Cerebellum (tissue), 4 donors: ENCODE measurements at places on chromosomes 13 and 19. TPM values are rescaled to one million over a fixed set of nuclear protein-coding genes. Genes with fewer than 3 reads are reported as not detected.
A peak's percentile ranks its signal among the peaks of the same experiment; 100 is the strongest.

SLC8A2 gene
- total RNA-seq = 26.5 TPM

MCEMP1 gene
- total RNA-seq = not detected

IGSF23 gene
- not detected for total RNA-seq

MAST1 gene
- total RNA-seq = 65.7 TPM

KLF1 gene
- 0.73 TPM for total RNA-seq

CYP4F12 gene
- total RNA-seq = 0.45 TPM

GNG8 gene
- total RNA-seq = not detected

FFAR3 gene
- total RNA-seq = not detected

ERICH4 gene
- not detected for total RNA-seq

PLVAP gene
- total RNA-seq = 1.6 TPM

CD22 gene
- not detected for total RNA-seq

F10 gene
- 0.91 TPM for total RNA-seq

KASH5 gene
- not detected for total RNA-seq

ZNF878 gene
- total RNA-seq = 0.36 TPM

C19orf44 gene
- total RNA-seq = 5.6 TPM

- DNase-seq = no peak
Measured at GRCh38 chr19:30780032-30780431, 407.8 kb downstream of the ZNF536 start.

DNA sequence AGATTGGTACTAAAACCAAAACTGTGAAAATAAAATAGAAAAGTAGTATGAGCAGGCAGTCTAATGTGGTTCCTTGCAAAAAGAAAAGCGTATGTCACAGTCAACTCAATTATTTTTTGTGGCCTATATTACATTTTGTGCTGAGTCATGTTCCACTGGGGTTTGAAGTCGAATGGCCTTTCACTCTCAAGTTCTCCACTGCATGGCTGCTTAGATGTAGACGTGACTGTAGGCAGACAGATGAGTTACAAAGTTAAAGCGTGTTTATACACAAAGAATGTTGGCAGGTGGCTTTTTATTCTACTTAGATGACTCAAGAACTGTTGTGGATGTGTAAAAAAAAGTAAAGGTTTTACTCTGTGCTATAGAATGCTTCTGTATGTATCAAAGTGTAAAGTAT is 133.9 kb downstream of the SLITRK6 start:
- DNase-seq = no peak

- no peak for DNase-seq
Measured at GRCh38 chr19:3979674-3980352, 5.5 kb downstream of the EEF2 start.

DNA sequence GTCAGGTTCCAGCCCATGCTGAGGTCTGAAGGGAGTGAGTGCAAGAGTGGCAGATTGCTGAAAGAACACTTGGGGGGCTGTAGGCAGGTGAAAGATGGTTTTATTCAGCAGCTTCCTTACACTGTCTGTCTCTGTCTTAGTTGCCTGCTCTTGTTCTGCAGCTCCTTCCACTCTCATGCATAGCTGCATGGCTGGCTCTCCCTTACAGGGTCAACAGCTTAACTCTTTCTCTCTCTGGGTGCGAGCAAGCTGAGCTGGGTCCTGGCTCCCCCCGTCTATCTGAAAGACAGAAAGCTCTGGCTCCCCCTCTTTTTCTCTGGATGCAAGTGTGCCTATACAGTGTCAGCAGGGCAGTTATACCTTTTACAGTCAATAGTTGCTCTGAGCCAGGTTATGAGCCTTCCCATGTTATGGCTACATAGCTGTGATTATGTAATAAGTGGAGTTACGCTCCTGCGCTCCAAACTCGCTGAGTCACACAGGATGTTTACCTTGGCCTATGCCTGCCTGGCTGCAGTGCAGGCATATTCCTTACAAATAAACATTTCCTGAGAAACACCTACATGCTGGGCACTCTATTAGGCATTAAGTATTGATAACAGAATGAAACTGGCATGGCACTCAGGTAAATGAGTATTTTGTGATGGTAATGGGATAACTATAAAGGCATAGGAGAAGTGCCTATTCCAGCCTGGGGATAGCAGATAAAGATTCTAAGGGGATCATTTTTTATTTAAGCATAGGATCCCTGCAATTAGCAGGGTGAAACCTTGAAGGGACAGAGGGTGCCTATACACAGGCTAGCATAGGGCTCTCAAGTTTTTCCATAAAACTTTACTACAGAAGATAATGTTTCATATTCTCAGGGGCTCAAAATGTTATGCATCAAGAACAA is 826.9 kb upstream of the PCDH9 start:
- no peak for DNase-seq

GRCh38 chr13:47237571-47237970 is 340.7 kb upstream of the HTR2A start:
- no peak for DNase-seq

DNA sequence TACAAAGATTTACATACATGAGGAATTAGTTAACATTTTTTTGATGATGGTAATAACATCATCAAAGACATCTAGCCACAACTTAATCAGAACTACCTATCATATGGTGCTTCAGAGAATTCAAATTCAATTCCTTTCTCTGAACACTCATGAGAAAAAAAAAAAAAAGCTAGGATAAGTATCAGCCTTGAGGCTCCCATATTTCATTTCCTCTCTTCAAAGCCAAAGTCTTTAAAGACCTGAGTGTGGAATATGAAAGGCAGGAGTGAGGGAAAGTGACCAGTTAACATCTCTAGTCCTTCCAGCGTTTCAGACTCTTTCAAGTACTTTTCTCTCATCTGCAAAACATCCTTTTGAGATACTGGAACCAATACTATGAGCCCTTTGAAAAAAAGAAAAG is 137.5 kb downstream of the DCLK1 start:
- DNase-seq = no peak

- DNase-seq = no peak
Measured at GRCh38 chr13:71727662-71728061, 139.3 kb downstream of the DACH1 start.

GRCh38 chr19:47002106-47002766 is 17.4 kb upstream of the NPAS1 start:
- no peak for DNase-seq

DNA sequence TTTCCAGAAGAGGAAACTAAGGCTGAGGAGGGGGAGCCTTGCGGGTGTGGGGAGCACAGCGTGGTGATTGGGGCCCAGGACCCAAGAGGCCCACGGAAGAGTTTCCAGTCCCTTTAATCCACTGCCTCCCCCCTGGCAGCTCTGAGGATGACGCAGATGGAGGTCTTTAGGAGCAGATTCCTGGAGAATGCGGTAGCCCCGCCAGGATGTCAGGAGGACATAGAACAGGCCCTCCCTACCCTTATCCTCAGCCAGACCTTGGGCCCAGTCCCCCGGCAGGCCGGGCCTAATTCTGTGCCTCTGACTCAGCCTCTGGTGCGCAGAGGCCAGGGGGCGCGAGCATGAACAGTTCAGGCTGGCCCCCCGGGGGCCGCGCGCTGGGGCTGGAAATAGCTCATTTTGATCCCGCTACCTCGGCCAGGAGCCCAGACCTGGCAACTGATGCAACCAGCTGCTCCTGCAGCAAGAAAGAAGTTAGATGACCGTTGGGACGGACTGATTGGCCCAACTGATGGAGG is 461 bp upstream of the HSPB6 start:
- DNase-seq = no peak

- no peak for DNase-seq
Measured at GRCh38 chr13:38713046-38713445, 26.2 kb downstream of the FREM2 start.

DNA sequence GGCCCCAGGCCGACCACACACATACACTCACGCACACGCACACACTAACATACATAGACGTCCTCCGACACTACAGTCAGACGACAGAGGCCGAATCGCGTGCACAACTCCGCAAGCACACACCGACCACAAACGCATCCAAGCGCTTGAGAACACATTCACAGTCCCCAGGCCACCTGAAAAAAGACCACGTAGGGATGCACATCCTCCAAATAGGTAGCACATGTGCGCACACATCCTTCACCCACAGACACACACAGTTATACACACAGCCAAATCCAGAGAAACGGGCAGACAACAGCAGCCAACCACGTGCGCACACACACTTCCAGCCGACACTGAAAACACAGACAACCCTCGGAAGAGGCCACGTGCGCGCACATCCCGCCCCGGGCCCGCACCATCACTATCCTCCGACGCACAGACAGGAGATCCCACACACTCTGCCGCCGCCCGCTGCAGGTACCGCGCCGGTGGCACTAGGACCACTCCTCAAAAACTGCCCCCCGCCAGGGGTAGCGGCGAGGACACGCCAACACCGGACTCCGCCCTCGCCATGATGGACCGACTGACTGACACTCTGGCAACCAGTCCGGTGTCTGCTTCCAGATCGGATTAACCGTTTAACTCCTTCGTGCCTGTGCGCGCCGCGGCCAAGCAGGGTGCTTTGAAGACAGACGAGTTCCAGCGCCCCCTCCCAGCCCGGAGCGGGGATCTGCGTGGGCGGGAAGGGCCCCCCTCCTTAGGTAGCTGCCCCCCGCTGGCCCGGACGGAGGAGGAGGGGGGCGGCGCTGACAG is 493 bp upstream of the PDE4A start:
- DNase-seq = no peak

- DNase-seq = no peak
Measured at GRCh38 chr13:22120646-22121045, 449.8 kb downstream of the FGF9 start.

- peak; percentile 17 for DNase-seq
Measured at GRCh38 chr13:53201454-53202225, 173.0 kb downstream of the OLFM4 start.

- no peak for DNase-seq
Measured at GRCh38 chr13:78241278-78241919, 322.8 kb upstream of the EDNRB start.

DNA sequence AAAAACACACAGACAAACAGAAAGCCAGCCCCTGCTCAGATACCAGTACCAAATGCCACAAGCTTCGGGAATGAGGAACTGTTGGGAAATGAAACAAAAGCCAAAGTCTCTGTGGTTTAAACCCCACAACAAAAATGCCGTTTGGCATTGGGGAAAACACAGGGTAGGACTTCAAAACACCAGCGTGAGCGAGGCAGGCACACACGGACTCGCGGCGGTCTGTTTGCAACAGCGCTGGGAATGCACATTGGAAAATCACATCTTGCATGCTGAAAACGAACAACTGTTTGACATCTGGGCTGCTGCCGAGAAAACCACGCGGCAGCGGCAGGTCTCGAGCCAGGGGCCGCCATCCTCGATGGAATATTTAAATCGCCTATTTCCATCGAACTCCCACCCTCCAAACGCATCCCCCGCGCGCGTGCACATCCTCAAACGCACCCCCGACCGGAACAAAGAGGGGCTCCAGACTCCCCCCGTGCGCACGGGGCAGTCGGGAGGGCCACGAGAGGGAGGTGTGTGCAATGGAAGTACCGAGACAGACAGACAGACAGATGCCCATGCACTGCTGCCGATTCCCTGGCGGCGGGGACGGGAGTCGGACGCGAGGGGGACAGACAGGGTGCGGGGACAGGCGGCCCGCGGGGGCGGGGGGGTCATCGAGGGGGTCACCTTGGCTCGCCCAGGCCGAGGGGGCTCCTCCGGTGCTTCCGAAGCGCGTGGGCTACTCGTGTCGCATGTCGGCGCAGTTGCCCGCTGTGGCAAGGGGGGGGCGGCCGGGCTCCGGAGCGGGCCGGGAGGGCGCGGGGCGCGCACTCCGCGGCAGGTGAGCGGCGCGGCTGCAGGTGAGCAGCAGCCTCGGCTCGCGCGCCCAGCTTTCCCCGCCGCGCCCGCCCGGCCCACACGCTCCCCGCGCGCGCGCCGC is at the start of gene GPR12:
TSS of gene GPR12 (minus strand) at position 880 of the 925 bp plus-strand sequence. CDS start 959 bp downstream, outside the sequence.
- DNase-seq = peak; percentile 44

- DNase-seq = no peak
Measured at GRCh38 chr19:7856679-7857663, 17.2 kb downstream of the PRR36 start.

DNA sequence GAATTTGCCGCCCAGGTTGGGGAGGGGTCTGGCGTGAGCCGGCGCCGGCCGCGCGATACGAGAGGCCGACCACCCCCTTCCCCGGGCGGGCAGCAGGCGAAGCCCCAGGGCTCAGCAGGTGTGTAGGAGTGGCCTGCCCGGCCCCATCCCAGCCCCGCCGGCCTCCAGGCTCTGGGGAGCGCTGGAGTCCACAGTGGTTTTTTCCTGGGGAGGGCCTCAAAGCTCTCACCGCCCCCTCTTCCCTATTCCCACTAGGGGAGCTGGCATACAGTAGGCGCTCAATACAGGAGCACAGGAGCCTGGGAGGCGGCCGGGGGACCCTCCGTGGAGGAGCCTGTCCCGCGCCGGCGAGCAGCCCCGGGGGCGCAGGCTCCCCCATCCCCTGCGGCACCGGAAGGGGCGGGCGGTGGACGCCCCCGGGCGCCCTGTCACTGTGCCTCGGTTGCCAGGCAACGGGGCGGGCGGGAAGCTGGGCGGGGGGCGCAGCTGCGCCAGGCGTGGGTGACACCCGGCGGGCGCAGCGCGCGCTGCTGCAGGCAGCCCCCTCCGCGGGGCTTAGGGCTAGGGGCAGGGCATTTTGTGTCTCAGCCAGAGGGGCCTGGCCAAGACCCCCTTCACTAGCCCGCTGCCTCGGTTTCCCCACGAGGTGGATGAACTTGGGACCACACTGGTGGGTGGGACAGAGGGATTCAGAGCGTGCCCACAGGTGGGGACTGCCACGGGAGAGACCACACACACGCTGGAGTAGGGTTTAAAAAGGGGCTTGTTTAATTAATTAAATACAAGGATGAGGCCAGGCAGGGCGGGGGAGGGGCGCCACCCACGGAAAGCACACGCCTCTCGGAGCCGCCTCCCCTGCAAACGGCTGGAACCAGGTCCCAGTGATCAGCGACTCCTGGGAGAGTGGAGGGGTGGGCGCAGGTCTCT is 3.6 kb upstream of the REXO1 start:
- DNase-seq = no peak

GRCh38 chr19:5587071-5587455 is 19.3 kb upstream of the TINCR start:
- DNase-seq = no peak

DNA sequence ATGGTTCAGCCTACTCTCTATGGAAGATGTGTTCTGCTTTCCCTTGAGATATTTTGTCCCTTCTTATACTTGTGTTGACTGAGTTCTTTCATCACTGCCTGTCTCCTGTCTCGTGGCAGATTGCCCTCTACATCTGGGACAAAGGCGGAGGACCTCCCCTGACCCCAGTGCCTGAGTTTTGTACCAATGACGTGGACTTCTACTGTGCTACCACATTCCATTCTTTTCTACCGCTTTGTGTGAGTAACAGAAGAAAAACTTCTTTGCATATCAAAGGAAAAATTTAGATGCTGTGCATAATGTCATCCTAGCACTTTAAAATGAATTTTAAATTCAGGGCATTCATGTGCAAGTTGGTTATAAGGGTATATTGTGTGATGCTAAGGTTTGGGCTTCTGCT is 74.6 kb downstream of the B3GLCT start:
- DNase-seq = no peak

- DNase-seq = no peak
Measured at GRCh38 chr13:103730407-103730806, 664.2 kb upstream of the SLC10A2 start.

DNA sequence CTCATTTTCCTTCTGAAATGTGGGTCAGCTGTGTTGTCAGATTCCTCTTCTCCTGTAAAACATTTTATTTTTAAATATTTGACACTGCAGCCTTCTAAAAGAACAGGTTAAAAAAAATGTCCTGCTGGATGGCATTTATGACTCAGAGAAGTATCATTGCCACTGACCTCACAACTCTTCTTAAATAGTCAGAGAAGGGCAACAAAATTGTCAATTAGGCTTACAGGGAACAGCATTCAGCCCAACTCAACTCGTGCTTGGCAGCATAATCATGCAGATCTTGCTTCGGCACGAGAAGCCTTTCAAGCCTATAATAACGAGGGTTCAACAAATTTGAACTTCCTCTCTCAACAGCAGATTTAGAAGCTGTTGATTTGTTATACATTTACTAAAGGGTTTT is 296.7 kb upstream of the DACH1 start:
- no peak for DNase-seq
